C1 segment of cervical spinal cord (tissue), 14 donors: ENCODE measurements at places on chromosomes 2 and 18.

- no peak for DNase-seq
Observed at GRCh38 chr2:25417715-25418369, 76.1 kb upstream of the DNMT3A start.

DNA sequence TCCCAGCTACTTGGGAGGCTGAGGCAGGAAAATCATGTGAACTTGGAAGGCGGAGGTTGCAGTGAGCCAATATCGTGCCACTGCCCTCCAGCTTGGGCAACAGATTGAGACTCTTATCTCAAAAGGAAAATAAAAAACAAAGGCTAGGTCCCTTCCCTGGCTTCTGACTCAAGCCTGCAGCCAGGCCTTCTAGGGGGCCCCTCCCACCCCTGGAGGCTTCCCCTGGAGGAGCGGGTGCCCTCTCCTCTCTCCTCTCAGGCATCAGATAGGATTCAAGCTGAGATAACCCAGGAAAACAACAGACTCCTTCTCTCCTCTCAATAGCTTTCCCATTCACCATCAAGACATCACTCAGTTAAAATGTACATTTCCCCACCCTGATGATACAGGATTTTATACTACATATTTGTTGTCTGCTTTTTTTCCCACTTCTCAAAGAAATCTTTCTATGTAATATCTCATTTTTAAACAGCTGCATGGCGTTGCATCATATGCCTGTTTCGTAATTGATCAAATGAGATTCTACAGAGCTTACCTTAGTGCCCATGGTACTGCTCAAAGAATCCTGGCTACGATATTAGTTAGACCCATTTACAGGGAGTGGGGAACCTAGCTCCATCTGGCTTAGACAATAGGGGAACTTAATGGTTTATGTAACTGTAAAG lies 20.6 kb upstream of the C2orf72 start:
- DNase-seq = no peak

GRCh38 chr2:153386481-153386897 lies 92.1 kb downstream of the RPRM start:
- DNase-seq = no peak

DNA sequence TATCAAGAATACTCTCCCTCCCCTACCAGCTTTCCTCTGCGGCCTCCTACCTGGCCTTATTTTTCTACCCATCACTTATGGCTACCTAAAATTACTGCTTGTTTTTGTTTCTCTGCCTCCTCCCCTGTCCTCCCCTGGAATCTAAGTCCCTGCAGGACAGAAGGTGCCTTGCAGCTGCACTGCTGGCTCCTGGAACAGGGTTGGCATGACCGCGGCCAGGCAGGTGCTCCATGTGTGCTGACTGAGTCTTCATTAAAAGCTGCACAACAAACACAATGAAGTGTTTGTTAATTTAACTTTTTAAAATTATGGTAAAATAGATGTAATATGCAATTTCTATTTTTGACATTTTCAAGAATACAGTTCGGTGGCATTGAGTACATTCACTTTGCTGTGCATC lies 171.9 kb upstream of the FHL2 start:
- no peak for DNase-seq

DNA sequence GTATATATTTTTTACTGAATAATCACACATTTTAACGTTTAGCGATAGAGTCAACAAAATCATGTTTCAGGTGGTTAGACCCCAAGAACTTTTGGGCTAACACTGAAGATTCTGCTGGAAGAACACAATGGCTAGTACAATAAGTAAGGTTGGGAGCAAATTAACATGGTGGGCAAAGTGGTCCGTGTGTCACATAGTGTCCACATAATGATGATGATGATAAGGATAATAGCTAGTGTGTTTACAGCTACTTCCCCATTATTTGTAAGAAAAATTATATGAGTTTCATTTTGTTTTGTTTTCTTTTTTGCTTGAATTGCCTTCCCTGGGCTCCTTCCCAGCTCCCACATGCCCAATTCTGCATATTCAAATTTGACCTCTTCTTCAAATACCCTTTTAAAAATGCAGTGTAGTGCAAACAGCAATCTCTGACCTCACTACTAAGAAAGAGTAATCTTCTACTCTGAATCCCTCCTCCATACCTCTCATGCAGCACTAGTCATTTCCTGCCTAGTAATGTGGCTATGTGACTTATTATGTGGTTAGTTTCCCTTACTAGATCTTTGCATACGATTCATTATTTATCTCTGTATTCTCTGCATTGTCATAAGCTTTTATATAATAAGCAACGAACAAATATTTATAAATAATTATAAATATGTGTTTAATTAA lies 16.9 kb upstream of the VPS54 start:
- DNase-seq = no peak

DNA sequence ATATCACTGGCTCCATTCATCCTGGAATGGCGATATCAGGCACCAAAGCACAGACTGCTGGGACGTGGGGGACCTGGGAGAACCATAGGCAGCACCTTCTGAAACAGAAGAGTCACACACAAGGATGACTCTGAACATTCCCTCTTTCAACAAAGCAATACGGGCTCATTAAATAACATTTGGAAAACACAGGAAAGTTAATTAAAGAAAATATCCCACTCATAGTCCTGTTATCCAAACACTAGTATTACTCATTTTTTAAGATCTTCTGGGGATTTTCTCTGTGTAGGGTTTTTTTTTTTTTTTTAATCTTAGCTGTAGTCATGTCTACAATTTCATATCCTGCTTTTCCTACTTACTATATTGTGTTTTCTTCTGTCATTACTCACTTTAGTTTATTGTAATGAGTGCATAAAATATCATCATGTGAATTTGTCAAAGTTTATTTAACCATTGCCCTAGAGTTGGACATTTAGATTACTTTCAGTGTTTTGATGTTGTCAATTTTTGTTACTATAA lies 70.0 kb upstream of the SP3 start:
- no peak for DNase-seq

GRCh38 chr2:172864182-172864581 lies 128.5 kb downstream of the RAPGEF4 start:
- no peak for DNase-seq

DNA sequence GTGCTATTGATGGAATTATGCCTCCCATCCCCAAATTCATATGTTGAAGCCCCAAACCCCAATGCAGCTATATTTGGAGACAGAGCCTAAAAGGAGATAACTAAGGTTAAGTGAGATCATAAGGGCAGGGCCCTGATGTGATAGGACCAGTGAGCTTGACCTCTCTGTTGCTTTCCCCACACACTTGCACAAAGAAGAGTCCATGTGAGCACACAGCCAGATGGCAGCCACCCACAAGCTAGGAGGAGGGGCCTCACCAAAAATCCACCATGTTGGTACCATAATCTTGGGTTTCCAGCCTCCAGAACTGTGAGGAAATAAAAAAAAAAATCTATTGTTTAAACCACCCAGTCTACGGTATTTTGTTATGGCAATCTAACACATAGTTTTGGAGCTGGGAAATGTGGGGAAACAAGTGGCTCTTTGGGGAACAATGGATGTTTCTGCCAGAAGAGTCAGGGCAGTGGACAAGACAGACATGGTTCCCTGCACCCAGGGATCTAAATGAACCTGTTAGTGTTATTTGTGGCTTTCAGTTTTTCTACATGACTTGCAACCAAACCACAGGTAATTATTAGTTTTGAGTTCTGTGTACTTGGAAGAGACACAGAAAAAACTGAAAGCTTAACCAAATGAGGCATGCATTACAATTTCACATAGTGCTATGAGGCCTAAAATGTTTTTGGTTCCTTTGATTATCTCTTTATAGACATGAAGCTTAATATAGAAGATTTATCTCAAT lies 259.1 kb downstream of the LTBP1 start:
- DNase-seq = no peak

DNA sequence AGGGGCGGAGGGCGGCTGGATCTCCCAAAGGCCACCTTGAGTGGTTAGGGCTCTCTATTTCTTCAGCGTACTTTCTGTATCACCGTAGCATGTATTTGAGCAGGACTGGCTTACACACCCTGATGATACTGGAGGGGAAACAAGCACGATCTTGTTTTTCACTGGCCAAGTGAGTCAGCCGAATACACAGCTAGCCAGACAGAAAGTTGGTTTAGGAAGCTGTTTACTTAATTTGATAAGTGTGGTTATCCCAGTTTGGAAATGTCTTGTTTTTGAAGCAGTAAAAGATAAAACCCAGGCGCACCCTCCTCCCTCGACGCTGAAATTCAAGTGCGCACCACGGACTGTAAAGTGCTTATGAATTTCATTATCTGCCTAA lies 582 bp downstream of the RIOK3 start:
- no peak for DNase-seq

DNA sequence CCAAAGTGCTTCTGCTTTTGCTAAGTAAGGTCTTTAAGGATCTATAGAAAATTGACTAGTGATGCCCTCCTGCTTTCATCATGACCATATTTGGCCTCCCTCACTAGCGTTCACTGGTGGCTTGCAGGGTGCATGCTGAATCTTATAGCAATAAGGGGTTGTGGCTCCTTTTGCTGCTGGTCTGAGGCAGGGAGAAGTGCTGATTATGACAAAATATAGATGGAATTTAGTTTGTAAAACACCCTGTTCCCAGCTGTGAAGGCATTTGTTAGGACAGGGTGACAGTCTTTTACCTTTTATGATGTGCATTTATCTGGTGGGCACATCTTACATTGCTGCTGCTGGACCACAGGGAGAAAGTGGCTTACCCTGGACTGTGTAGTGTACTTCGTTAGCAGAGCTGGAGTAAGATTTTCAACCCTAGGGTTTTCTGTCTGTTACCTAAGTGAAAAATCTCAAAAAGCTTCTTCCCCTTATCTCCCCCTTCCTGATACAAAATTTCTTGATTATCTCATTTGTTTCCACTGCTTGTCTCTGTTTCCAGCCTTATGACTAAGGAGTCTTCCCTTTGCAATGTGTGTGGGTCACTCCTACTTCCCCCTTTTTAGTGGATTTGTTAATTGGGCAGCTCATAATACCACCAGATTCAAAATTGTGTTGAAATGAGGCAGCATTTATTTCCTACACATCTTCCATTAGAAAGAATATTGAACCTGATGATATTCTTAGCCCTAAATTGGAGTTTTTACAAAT lies 21.2 kb upstream of the RPL37A start:
- no peak for DNase-seq

- no peak for DNase-seq
Observed at GRCh38 chr2:172856606-172857005, 121.0 kb downstream of the RAPGEF4 start.

- no peak for DNase-seq
Observed at GRCh38 chr18:43875511-43875910, 598.2 kb upstream of the SYT4 start.

GRCh38 chr2:2681085-2681484 lies 350.0 kb upstream of the MYT1L start:
- no peak for DNase-seq

GRCh38 chr2:202883987-202884675 lies 12.6 kb upstream of the ICA1L start:
- DNase-seq = no peak

DNA sequence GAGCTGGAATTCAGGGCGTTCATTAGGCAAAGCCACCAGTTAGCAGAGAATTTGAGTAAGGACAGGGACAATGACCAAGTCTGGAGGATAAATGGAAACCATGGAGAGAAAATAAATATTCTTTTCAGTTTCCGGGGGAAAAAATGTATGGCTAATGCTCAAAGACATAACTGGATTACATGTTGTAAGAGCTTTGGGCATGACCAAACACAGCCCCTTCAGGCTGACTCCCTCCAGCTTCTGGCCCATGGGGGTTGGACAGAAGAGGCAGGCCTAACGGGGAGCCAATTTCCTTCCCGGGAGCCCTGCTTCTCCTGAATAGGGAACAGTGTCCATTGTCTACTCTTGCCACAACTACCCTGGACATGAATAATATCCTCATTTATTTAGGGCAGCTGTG lies 39.5 kb upstream of the FOXI3 start:
- no peak for DNase-seq

DNA sequence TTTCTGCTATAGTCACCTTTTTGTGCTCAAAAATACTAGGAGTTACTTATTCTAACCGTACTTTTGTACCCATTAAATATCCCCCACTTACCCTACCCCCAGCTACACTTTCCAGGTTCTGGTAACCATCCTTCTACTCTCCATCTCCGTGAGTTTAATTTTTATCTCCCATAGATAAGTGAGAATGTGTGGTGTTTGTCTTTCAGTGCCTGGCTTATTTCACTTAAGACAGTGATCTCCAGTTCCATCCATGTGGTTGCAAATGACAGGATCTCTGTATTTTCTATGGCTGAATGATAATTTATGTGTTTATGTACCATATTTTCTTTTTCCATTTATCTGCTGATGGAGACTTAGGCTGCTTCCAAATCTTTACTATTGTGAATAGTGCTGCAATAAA lies 323.3 kb downstream of the ZNF804A start:
- no peak for DNase-seq

GRCh38 chr18:45441110-45441847 lies 174.0 kb upstream of the SLC14A2 start:
- no peak for DNase-seq

GRCh38 chr18:37578886-37579513 lies 13.4 kb upstream of the CELF4 start:
- no peak for DNase-seq

GRCh38 chr2:45629971-45630370 lies 18.9 kb upstream of the SRBD1 start:
- no peak for DNase-seq

DNA sequence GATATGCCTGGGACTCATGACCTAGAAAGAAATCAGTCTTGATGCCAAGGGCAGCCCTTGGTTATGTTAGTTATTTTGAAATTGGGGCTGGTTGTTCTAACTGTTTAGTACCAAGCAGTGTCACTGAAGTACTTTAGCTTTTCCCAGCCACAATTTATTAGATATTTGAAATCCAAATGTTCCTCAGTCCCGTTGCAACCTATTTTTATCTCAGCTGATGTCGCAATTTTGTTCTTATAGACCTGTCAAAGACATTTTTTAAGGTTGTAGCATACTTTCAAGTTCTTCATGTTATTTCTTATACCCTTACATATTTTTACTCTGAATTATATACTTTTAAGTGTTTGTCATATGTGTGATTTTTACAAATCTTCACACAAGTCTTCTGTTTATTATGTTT lies 100.1 kb downstream of the LRP1B start:
- DNase-seq = no peak

- DNase-seq = no peak
Observed at GRCh38 chr2:58812771-58813344, 571.7 kb upstream of the FANCL start.
